ENCODE measurements at places on chromosomes 5 and 9.
A peak's percentile ranks its signal among the peaks of the same experiment; 100 is the strongest.

DNA sequence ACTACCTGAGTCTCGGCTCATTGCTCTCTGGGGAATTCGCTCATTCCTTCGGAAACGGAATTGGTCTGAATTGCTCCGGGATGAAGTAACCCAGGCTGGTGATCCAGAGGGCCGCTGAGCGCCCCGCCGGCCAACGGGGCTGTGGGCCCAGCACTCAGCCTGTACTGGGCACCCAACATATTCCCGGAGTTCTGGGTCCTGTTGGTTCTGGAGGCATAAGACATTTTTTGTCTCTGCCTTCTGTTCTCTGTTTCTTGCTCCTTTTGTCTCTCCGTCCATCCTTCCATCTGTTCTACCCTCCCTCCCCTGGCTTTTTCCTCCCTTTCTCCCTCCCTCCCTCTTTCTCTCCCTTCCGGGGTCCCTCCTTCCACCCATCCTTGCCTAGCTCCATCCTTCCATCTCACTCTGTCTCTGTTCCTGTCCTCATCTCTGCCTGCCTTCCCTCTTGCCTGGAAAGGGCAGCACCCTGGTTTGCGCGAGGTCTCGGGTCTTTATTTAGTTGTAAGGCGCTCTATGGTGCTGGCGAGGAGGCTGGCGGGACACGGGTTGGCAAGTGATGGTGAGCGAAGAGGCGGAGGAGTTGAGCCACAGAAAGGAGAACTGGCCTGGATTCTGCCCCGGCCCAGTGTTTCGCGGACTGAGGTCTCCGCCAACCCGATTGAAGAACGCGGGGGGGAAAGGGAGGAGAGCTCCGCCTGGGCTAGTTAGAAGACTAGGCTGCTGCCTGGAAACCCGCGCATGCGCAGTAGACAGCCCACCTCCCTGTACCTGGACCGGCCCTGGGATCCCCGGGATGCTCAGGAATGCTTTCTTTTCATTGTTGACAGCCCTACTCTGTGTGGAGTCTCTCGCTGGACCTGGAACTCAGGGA lies 1468.0 kb downstream of the FOXD4L5 start:
- DNase-seq = peak; percentile 54

DNA sequence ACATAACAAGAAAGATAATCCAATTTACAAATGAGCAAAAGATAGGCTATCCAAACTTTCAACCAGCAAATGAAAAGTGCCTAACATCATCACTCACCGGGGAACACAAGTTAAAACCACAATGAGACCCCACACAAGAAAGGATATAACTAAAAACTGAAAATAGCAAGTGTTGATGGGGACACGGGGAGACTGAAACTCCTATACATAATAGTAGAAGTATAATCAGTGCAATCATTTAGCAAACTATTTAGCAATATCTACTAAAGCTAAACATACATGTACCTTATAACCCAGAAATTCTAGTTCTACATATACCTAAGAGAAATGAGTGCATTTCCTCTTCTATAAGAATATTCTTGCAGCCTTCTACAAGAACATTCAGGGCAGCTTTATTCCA lies 72.5 kb downstream of the RICTOR start:
- DNase-seq = no peak

- DNase-seq = no peak
Observed at GRCh38 chr5:181186986-181187499, 18.0 kb downstream of the TRIM7 start.

- DNase-seq = no peak
Observed at GRCh38 chr5:115809946-115810345, 6.5 kb downstream of the CDO1 start.

DNA sequence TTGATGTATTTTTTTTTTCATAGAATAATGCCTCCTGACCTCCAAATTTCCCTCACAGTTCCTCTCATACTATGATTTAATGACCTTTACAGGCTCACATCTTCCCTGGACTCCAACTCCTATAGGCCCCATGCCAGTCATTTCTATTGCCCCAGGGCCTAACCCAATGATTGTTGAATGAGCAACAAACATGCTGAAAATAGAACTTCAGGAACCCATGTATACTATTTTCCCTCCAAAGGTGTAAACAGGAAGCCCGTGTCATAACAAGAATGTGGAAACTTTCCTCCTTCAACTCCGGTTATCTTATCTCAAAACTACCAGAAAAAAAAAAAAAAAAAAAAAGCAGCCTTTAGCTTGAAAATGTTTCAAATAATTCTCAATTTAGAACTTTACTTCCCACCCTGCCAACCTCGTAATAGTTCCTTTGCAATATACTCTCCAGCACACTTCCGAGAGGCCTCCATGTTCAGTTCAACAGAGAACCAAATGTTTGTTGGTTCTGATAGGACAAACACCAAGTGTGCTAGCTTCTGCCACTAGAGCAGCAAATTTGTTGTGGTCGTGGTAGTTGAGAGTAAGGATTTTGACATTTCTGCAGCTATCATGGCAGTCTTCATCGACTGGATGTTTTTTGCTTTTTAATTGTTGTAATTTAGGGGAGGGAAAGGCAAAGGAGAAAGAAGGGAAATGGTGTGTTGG lies 25.8 kb downstream of the TRPM6 start:
- DNase-seq = no peak

- DNase-seq = no peak
Observed at GRCh38 chr9:128390150-128390812, 19.1 kb downstream of the URM1 start.

DNA sequence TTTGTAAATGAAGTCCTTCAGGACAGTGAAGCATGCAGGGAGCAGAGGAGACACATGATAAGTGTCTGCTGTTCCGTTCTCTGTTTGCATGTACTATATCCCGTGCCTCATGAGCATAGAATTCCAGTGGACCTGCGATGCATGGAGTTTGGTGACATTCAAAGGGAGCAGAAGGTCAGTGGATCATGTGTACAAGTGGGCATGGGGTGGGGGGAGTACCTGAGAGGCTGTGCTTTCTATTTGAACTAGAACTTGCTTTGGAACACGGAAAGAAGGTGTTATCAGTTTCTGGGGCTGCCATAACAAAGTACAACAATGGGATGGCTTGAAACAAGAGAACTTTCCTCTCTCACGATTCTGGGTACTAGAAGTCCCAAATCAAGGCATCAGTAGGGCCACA lies 5.1 kb upstream of the CCNJL start:
- no peak for DNase-seq

- no peak for DNase-seq
Observed at GRCh38 chr9:71858812-71859211, 52.2 kb downstream of the ABHD17B start.

GRCh38 chr5:17831279-17831678 lies 197.0 kb downstream of the TAF11L14 start:
- no peak for DNase-seq

Data from hindlimb muscle (tissue), 1 donor.